ENCODE measurements at places on chromosomes 5 and 9.

- no peak for DNase-seq
Observed at GRCh38 chr5:79509244-79509885, 4.6 kb downstream of the HOMER1 start.

GRCh38 chr5:68074048-68074632, 141.4 kb upstream of the PIK3R1 start:
- no peak for DNase-seq

DNA sequence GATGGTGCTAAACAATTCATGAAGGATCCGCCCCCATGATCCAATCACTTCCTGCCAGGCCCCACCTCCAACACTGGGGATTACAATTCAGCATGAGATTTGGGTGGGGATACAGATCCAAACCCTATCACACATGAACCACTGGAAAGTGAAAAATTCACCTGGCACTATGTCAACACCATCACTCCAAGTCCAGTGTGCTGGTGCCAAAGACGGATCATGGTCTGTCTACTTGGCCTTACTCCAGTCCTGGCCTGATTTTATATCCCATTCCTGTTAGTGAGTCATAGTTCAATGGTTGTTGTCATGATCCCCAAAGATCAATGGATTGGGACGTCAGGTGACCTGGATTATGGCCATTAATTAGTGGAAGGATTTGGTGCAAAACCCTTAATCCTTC, 147.4 kb upstream of the RPS23 start:
- no peak for DNase-seq

GRCh38 chr5:149366169-149366729, 8.4 kb downstream of the PCYOX1L start:
- peak; percentile 70 for DNase-seq

DNA sequence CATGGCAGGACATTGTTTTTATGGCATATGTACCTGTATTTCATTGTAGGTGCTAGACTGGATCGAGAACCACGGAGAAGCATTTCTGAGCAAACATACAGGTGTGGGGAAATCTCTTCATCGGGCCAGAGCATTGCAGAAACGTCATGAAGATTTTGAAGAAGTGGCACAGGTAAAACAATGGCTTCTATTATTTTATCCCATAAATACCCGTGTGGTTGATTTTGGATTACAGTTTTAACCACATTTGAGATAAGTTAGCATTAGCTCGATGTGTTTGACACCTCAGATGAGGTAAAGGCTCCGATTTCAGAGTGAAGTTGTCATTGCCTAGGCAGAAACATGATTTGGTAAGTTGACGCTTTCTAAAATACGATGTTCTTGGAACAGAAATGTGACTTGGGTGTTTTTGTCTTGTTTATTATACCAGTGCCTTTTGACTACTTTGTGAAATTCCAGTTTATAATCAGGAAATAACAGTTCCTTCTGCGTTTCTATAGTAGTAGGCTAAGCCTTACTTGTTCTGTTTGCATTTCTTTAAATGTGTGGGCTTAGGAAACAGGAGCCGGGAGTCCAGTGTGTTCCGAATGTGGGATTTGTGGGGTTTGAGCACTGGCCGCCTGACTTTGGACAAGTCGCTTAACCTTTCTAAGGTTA, 187.7 kb downstream of the TRIO start:
- no peak for DNase-seq

GRCh38 chr9:69014013-69014412, at the start of gene PRKACG:
TSS of gene PRKACG (minus strand) at chr9:69014113. CDS start at chr9:69014092, 21 bp downstream.
- no peak for DNase-seq

DNA sequence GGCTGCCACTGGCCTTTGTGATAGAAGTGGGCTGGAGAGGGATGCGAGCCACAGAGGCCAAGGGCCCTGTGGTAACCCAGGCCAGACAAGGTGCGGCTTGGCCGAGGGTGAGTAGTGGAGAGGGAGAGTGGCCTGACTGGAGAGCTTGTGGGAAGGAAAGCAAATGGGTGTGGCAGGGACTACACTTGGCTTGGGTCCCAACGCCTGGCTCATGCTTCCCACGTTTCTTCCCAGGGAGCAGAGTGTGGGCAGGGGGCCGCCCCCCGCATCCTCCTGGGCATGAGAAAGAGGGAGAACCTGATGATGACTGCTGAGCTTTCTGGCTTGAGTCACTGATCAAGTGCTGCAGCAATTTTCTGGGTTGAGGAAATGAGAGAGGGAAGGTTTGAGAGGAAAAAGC, 95.7 kb downstream of the ANKH start:
- no peak for DNase-seq

DNA sequence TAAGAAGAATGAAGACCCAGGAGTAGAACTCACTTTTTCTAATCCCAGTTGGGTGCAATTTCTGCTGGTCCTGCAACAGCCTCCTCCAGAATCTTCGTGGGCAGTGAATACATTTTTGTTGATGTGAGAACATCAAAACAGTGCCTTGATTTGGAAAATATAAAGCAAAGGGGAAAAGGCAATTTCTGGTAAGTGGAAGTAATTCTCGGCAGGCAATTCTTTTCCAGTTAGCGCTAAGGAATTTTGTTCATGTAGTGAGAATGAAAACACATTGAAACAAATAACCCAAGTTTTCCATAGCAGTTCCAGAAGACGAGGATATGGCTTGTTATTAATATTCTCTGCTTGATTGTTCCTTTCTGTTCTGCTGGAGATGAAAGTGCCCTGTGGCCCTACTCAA, 178.7 kb downstream of the SPATA31D1 start:
- DNase-seq, result no peak

DNA sequence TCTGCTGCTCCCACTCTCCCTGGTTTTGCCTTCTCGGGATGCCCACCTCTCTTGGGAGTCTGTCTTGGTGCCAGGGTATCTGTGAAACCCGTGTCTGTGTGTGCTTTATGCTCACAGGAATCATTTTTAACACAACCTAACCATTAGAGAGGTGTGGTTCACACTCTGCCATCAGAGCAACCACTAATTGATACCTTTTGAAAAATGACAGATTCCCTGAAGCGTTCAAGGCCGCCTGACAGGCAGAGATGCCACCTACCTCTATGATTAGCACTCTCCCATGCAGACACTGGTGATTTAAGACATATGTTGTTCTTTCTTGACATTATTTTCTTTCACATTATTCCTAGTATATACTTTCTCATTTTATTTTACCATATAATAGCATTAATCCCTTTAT, 207.3 kb upstream of the SGCD start:
- no peak for DNase-seq

DNA sequence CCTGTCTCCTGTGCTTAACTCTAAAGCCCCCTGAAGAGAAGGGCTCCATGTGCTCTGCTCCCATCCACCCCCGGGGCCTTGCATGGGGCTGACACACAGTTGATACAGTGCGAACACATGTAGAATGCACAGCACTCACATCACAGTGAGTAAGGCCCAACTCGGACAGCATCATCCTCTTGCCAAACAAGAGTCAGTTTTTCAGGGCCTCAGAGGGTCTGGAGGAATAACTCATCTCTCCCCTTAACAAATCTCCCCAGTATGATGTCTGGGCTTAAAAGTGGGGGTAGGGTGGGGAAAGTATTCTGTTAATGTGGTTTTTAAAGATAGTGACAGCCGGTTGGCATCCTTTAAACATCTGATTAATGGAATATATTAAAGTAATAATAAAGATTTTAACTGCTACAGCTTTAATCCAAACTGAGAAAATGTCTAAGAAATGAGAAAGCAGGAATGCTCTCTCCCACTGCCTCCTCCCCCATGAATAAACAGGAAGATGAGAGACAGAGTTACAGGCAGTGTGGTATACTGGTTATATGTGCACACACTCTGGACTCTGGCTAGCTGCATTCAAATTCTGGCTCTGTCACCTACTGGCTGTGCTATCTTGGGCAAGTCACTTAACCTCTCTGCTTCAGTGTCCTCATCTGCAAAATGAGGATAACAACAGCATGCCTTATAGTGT, 22.5 kb downstream of the APBA1 start:
- no peak for DNase-seq

DNA sequence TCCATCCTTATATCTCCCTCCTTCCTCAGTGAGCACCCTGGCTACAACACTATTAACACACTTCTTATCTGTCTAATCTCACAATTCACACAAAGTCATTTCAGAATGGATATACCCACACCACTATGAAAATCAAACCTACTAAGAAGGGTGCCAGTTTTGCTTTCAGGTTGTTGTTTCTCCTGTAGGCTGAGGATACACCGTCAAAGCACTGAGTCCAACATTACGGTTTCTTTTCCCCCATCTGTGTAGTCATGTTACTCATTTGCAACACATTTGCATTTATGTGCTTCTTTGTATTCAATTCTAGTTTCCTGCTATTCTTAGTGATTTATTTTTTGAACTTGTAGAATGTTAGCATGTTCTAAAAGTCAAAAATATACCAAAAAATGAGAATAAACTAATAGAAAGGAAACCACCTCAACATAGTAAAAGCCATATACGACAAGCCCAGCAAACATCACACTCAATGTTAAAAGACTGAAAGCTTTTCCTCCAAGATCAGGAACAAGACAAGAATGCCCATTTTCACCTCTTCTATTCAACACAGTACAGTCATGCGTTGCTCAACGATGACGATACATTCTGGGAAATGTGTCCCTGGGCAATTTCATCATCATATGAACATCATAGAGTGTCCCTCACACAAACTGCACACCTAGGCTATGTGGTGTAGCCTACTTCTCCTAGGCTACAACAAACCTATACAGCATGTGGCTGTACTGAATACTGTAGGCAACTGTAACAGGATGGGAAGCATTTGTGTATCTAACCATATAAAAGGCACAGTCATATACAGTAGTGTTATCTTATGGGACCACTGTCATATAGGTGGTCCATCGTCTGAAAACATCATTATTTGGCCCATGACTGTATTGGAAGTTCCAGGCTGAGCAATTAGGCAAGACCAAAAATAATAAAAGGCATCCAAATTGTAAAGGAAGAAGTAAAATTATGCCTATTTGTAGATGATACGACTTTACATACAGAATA, 6.3 kb downstream of the ROR2 start:
- no peak for DNase-seq

GRCh38 chr5:133944263-133945185, 23.9 kb downstream of the C5orf15 start:
- DNase-seq, result peak; percentile 78

GRCh38 chr5:125987677-125988255, 435.4 kb upstream of the GRAMD2B start:
- no peak for DNase-seq

GRCh38 chr5:35360671-35361070, 130.4 kb upstream of the PRLR start:
- no peak for DNase-seq

DNA sequence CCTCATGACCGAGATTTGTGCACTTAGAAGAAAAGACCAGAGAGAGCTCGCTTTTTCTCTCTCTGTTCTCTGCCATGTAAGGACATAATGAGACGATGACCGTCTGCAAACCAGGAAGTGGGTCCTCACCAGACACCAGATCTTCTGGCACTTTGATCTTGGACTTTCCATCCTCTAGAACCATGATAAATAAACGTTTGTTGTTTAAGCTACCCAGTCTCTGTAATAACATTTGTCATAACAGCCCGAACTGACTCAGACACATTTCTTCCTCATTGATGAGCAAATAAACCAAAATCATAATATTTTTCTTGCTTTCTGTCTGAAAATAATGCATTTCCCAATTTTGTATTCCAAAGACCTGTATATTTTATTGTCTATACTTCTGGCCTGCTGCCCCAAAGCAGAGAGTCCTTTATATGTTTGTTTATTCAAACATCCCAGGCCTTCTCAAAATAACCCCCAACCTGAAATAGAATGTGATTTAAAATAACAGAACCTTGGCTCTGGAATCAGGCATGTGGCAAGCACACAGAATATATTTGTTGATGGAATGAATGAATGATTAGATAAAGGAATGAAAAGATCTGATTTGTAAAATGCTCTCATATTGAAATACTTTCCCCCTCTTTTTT, 396.5 kb downstream of the ADGRV1 start:
- DNase-seq, result no peak

GRCh38 chr9:22574740-22575139, 128.1 kb downstream of the DMRTA1 start:
- DNase-seq, result no peak

DNA sequence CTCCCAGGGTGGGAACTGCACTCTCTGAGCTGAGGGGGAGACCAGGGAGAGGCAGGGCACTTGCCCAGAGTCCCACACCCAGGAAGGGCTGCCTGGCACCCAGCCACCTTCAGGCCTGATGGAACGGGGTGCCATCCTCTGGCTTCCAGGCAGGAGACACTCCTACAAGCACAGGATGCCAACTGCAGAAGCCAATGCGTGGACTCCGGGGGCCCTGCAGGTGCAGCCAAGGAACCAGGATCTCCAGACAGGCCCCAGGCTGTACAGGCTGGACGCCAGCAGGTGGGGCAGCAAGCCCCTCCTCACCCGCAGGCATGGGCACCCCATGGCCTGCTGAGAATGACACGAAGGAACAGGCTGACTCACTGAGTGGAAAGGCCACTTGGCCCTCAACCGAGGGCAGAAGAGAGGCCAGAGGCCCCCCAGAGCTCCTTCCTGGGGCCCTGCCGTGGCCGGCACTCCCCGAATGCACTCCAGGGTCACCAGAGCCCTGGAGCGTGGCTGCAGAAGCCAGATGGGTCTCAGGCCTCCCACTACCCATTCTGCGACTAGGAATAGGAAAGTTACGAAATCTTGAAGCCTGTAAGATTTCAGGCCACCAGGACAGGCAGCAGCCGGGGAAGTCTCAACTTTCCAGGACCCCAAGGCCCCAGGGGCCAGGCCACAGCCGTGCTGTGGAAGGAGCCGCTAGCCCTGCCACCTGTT, 15.7 kb downstream of the NACC2 start:
- DNase-seq, result peak; percentile 16

GRCh38 chr5:37665889-37666288, 174.0 kb downstream of the GDNF start:
- DNase-seq, result no peak

DNA sequence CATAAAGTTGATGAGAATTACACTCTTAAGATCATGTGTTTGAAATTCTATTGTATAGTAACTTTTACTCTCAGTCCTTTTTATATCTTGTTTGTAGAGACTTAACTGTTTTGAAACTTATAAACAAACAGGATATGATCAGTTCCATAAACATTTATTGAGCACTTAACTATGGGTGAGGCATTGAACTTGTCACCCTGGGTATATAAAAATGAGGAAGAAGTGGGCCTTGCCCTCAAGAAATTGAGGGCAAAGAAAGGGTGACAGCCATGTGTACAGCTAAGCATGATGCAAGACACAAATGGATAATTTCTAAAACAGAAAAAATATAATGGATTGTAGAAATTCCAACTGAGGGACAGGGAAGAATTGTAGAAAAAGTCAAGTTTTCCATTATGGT, 15.7 kb downstream of the UNC13B start:
- no peak for DNase-seq

- no peak for DNase-seq
Observed at GRCh38 chr5:154608531-154609011, 130.5 kb upstream of the HAND1 start.

DNA sequence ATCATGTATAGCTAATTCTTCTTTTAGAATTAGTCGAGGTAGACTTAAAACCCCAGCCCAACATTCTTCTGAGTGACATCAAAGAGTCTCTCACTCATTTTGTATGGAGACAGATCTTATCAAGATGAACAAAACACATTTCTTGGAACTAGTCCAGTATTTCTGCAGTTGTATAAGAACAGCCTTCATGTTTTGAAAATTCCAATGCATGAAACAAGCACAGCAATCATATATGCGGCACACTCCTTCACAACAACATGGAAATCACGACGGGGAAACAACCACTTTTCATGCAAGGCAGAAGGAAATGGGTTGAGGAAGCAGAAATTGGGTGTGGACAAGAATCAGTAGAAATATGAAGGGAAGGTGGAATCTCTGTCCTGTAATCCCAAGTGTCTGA, 113.8 kb downstream of the PLK2 start:
- no peak for DNase-seq

GRCh38 chr5:73454379-73455036, 5.9 kb upstream of the FOXD1 start:
- peak; percentile 69 for DNase-seq

GRCh38 chr5:138138949-138139780, at the start of gene NME5:
TSS of gene NME5 (minus strand) at chr5:138139428. CDS start at chr5:138138780, 648 bp downstream.
- peak; percentile 44 for DNase-seq
